ENCODE measurements at places on chromosomes 16 and 17.

DNA sequence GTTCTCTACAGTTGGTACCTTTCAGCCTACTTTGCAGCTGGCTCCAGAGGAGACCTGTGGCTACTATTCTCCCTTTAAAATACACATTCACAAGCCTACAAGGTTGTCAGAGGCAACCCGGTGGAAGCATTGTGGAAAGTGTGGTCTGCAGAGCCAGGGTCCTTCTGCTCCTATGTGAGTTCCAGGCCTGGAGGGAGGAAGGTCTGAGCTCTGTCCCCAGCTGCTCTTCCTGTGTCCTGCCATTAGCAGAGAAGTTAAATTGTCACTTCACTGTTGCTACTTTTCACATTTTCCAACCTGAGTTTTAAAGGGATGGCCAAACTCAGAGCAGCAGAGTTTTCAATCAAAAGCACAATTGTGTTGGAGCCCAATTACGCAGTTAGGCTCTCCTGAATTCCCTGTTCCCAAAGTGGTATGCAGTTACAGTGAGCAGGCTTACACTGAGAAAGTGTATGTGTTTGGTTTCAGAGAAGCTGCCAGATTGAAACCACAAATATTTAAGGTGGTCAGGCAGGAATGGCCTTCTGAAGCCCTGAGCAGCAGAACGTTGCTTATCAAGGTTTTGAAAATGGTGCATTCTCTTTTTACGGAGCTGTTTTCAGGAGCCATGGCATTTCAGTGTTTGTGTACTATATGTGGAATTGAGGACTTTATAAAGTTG, 25.0 kb downstream of the MAP3K3 start:
- peak; percentile 11 for DNase-seq

DNA sequence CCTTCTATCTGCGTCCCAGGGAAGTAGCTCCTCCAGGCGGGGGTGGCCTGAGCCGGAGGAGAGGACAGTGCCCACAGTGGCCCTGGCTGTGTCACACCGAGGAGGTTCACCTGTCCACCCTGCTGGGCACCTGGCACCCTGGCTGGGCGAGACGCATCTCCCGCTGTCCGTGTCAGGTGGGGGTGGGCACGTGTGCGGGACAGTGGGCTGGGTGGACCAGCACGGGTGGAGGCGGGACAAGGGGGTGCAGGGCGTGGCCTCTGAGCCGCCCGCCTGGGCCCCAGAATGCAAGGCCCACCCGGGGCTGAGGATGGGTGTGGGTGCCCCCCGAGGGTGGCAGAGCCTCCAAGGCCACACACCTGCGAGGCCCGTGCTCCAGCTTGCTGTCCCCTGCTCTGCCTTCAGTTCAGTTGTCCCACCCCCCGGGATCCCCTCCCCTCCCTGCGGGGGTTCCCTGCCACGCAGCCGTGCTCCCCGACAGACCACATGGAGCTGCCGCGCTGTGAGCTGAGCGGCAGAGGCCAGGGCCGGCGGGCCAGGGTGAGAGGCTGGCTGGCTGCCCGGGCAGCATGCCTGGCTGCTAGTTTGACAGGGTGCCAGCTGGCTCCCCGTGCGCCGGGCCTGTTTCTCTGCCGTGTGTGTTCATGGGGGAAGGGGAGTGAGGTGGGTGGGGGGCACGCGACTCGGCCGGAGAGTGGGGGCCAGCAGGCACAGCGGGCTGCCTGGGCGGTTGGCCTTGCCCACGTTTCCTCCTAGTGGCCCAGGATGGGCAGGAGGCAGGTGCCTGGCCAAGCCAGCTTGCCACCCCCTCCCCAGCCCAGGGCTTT, 33.9 kb downstream of the BAHCC1 start:
- peak; percentile 88 for DNase-seq

- no peak for DNase-seq
Measured at GRCh38 chr17:29649359-29649758, 26.6 kb upstream of the CORO6 start.

- no peak for DNase-seq
Measured at GRCh38 chr17:29557739-29558116, 9.1 kb downstream of the ABHD15 start.

DNA sequence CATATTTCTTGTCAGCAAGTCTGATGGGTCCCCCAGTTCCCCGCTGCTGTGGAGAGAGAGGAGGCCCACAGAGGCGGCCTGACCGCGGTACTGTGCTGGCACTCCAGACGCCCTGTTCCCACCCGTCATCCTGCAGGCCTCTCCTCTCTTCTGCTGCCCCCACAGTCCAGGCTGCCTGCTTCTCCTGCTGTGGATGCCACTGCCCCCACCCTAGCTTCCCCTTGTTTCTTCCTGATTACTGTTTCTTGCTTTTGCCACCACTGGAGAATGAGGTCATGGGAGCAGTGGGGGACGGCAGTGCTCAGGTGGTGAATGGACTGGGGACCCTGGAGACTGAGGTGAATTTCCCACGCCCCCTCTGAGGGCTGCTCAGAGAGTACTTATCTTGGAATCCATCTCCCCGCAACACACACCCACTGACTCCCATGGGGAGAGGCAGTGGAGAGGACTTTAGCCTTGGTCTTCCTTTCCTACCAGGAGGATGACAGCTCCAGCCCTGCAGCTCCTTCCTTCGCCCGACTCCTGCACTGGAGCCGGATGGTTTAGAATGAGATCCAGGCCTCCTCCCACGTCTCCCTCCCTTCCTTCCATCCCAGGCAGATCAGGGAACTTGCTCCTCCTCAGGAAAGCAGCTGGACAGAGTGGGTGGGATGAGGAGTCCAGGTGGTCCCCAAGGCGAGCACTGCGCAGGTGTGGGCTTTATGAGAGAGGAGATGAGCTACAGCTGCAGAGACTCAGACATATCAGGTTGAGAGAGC, 60.4 kb downstream of the PLXDC1 start:
- DNase-seq, result no peak

- peak; percentile 78 for DNase-seq
Measured at GRCh38 chr16:53541326-53541725, 38.3 kb upstream of the AKTIP start.

GRCh38 chr17:61411011-61411260, 11.3 kb downstream of the TBX2 start:
- no peak for DNase-seq

- DNase-seq, result no peak
Measured at GRCh38 chr17:28497931-28498330, 8.2 kb upstream of the FOXN1 start.

GRCh38 chr17:58005031-58005727, 1.9 kb downstream of the SRSF1 start:
- DNase-seq, result no peak

- DNase-seq, result no peak
Measured at GRCh38 chr16:66290431-66290830, 76.1 kb upstream of the CDH5 start.

- DNase-seq, result no peak
Measured at GRCh38 chr16:66099306-66099705, 267.2 kb upstream of the CDH5 start.

GRCh38 chr16:27708651-27709050, 158.7 kb downstream of the KATNIP start:
- no peak for DNase-seq

DNA sequence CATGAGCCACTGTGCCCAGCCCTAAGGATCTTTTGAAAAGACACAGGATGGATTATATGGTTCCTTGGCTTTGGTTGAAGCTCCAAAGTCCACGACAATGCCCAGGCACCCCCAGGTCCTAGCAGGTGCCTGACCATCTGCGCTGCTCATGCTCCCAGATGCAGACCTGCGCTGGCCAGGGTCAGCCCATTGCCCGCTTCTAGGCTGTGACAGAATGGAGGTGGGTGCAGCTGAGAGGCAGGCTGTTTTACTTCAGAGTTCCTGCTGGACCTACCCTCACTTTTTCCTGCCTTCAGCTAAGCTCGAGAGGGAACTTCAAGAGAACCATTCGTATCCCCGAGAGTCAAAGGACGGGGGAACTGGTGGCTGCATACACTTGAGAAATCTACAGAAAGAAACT, 60.5 kb downstream of the AMFR start:
- no peak for DNase-seq

DNA sequence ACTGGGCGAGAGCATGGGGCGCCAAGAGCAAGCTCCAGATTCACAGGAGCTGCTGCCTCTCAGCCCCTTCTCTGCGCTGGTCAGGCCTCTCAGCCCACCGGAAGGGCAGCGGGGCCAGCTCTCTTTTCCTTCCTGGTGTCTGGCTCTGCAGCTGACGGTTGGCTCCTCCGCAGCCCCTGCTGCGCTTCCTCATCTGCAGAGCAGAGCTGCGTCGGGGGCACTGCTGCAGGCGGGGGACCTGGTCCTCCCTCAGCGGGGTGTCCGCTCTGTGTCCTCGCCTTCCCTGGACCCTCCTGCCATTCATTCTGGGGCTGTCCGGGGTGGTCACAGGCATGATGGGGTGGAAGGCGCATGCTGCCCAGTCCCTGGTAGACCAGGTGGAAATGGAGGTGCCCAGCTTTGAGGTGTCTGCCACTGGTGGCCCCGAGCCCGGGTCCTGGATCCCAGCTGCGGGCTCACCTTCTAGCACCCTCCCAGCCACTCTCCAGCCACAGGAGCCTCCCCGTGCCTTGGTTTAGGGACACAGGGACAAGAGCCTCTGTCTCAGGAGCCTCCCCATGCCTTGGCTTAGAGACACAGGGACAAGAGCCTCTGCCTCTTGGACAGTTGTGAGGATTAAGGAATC, 84.8 kb downstream of the IRF8 start:
- DNase-seq, result no peak

GRCh38 chr16:86297866-86298757, 212.2 kb upstream of the FOXF1 start:
- no peak for DNase-seq

- no peak for DNase-seq
Measured at GRCh38 chr17:41301916-41302901, at the start of gene KRTAP29-1. KRTAP29-1 (minus strand) TSS chr17:41302851; CDS start chr17:41302851, 0 bp downstream.

DNA sequence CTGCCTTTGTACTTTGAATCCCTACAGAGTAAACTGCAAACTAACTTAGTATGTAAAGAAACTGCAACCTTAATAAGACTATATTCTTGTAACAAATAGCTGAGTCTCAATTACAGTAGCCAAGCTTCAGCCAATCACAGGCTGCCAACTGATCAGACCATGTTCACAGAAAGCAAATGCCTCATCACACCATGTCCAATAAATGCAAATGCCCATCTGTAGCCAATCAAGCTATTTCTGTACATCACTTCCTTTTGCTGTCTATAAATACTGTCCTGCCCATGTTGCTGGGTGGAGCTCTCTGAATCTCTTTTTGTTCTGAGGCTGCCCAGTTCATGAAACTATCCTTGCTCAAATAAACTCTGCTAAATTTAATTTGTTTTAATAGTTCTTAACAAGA, 531.7 kb upstream of the TOM1L1 start:
- DNase-seq, result no peak

- no peak for DNase-seq
Measured at GRCh38 chr17:74523308-74523707, 8.0 kb downstream of the CD300LB start.

DNA sequence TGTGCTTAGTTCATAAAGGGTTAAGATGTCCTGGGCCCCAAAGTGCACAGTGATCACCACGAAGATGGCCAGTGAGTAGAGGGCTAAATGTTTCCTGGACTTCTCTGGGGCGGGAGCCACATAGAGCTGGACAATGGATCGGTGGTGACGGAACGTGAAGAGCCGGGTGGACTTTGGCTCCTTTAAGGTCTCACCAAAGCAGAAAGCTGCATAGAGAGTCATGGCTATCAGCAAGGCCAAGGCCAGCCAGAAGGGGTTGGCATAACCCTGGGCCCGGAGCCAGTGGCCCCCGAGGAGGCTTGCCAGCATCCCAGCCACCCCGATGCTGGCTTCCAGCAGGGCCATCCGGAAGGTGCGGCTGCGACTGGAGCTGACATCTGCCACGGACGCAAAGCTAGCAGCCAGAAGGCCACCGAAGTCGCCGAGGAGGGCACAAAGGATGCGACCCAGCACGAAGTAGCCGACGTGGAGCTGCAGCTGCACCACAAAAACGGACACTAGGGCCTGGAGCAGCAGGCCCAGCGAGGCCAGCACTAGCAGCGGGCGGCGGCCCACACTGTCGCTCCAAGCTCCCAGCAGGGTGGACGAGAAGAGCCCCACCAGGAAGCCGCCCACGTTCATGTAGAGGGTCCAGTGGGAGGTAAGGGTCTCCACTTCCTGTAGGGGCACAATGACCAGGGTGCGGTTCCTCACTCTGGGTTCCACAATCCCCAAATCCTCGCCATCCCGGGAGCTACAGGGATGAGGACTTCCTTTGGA, 1.0 kb downstream of the SLC46A1 start:
- no peak for DNase-seq

DNA sequence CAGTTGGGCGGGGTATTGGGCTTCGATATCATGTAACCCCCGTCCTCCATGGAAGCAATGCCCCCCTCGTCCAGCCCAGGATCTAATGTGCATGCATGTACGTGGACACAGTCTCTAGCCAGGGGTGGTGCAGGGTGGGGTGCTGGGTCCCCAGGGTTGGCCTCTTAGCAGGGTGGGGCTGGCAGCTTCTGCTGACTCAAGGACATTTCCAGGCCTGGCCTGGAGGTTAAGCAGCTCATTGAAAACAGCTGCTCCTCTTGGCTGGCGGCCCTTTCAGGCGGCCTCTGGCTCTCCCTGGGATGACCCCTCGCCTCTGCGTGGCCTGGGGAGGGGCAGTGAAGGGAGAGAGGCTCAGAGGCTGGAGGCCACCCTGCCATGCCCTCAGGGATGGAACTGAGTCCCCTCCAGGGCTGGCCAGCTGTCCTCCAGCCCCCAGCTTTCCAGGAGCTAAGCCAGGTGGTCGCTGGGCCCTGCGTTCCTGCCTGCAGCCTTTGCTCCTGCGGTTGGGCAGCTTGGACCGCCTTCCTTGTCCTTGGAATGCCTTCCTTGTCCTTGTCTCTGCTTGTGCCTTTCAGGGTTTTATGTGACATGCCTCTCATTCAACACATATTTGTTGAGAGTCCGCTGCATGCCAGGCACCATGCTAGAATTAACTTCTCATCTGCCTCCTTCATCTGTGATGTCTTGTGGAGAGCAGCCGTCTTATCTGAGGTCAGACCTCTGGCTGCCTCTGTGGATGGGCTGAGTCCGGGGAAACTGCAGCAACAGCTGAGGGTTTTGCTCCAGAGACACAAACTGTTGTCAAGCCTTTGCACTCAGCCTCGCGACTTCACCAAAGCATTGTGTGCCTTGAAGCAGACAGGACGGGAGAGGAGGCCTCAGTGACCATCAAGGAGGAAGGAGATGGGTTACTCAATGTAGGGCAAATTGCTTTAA, 26.6 kb downstream of the MRC2 start:
- peak; percentile 41 for DNase-seq

DNA sequence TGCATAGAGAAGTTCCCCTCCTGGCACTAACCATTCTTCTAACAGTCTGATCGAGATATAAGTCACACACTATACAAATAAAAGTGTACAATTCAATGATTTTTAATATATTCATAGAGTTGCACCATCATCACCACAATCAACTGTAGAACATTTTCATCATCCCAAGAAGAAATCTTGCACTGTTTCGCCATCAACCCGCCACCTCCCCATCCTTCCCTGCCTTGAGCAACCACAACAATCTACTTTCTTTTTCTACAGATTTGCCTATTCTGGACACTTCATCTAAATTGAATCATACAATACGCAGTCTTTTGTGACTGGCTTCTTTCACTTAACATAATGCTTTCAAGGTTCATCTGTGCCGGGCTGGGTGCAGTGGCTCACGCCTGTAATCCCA, 33.0 kb upstream of the GUCY2D start:
- no peak for DNase-seq

GRCh38 chr17:16818340-16818739, 128.3 kb downstream of the CCDC144A start:
- no peak for DNase-seq

- no peak for DNase-seq
Measured at GRCh38 chr17:79779084-79779529, 1.2 kb downstream of the CBX2 start.

All from fibroblast of skin of scalp (primary cell).